ENCODE measurements at places on chromosomes 12 and 14. TPM values are rescaled to one million over a fixed set of nuclear protein-coding genes. Genes with fewer than 3 reads are reported as not detected.
A peak's percentile ranks its signal among the peaks of the same experiment; 100 is the strongest.

SPIC gene
- not detected for total RNA-seq

DNA sequence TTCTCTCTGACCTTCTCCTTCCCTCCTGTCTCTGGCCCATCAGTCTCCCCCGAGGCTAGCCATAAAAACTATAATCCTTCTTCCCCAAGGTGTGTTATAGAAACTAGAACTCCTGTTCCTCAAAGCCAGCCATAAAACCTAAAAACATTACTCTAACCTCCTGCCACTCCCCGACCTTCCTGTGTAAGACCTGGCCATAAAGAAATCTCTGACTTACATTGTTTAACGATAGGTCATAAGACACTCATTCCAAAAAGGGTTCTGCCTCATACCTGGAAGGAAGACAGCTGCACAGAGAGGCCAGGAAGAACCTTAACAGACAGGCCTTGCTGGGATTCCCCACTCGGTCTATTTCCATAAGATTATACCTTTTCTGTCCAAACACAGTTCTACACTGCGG, 70.9 kb upstream of the EEA1 start:
- H3K4me1 ChIP-seq: peaks cover 45% of the 10 kb centered on the region
- peak; percentile 56 for DNase-seq
- no peak overlapping the region for H3K4me3 ChIP-seq
- H3K27ac ChIP-seq: peak overlapping the region; percentile 87
- no peaks in the 10 kb centered on the region for H3K36me3 ChIP-seq
- H3K27me3 ChIP-seq: no peaks in the 10 kb centered on the region

GRCh38 chr12:112096667-112097066, 11.9 kb downstream of the NAA25 start:
- no peaks in the 10 kb centered on the region for H3K4me1 ChIP-seq
- no peak overlapping the region for H3K4me3 ChIP-seq
- H3K27me3 ChIP-seq: no peaks in the 10 kb centered on the region
- no peak overlapping the region for H3K27ac ChIP-seq
- no peak for DNase-seq

SMIM41 gene
- not detected for total RNA-seq

DNA sequence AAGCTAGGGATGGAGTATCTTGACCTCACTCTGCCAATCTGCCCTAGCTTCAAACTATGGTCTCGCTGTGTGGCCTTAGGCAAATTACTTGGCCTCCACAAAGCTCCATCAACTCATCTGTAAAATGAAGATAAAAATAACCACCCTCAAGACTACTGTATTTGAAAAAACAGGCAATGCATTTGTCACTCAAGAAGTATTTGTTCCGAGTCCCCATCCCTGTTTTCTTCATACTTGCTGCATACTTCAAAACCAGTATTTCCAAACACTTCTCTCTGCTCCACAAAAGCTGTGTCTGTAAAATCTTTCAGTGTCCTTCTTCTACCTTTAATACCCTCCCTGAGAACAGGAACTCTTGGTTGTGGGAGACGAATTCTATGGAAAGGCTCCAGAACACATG, 47.9 kb downstream of the GTF2A1 start:
- H3K4me3 ChIP-seq: no peak overlapping the region
- no peak overlapping the region for H3K27ac ChIP-seq
- no peak for DNase-seq
- no peaks in the 10 kb centered on the region for H3K27me3 ChIP-seq

DNA sequence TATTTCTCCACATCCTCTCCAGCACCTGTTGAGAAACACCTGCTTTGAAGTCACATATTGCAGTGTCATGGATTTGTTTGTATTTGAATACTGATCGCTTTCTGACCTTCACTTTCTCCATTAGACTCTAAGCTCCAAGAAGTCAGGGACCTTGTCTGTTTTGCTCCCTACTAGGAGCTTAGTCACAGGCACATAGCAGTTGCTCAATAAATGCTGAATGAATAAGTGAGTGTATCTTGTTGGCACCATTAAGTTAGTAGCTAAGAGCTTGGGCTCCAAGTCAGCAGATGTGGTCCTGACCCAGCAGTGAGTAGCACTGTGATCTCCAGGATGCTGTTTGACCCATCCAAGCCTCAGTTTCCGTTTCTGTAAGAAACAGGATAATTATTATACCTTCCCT, 10.1 kb downstream of the MVK start:
- H3K36me3 ChIP-seq: no peaks in the 10 kb centered on the region
- no peaks in the 10 kb centered on the region for H3K4me1 ChIP-seq
- H3K4me3 ChIP-seq: no peak overlapping the region

GRCh38 chr12:56152756-56153677, 630 bp downstream of the MYL6B start:
- H3K36me3 ChIP-seq: peaks cover 1% of the 10 kb centered on the region
- H3K27ac ChIP-seq: peak overlapping the region; percentile 98
- H3K4me1 ChIP-seq: peaks cover 12% of the 10 kb centered on the region
- H3K4me3 ChIP-seq: peak overlapping the region; percentile 73
- DNase-seq: no peak
- no peaks in the 10 kb centered on the region for H3K27me3 ChIP-seq

DNA sequence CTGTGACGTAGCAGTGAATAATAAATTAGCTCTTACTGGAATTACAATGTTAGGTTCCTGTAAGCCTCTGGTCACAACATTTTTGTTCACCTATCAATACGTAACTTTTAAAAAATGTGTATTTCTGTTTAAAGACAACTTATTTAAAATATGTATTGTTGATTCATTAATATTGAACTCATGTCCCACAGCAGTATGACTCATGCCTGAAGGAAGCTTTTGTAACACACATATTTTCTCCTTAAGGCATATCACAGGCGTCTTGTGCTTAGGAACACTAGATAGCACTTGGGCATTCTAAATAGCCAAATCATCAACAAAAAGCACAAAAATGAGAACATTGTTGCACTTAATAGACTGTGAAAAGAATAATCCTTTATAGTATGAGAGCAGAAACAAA, 92.5 kb downstream of the GPHN start:
- DNase-seq: no peak
- no peaks in the 10 kb centered on the region for H3K4me1 ChIP-seq
- no peak overlapping the region for H3K27ac ChIP-seq

GRCh38 chr14:90274019-90274418, 17.7 kb downstream of the PSMC1 start:
- no peaks in the 10 kb centered on the region for H3K27me3 ChIP-seq
- H3K36me3 ChIP-seq: no peaks in the 10 kb centered on the region
- no peak overlapping the region for H3K27ac ChIP-seq
- H3K4me1 ChIP-seq: no peaks in the 10 kb centered on the region

ZNF605 gene
- total RNA-seq: 7.1 TPM

Data from Caco-2 (cell line).